ENCODE measurements at places on chromosomes 13 and 19.

DNA sequence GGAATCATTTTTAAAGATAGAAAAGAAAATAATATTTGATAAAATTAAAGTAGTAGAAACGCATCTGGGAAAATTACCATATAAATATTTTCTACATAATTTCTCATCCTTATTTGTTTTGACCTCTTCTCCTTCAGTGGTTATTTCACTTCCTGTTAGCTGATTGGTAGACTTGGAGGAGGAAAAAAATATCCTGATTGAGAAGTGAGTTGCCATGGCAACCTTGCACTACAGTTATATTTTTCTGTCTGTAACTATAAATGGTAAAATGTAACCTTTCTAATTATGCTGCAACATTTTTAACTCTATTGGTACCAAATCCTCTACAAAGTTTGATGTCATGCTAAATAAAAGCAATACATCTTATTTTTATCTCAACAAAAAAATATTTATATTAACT is 45.2 kb downstream of the SCEL start:
- no peak for DNase-seq

DNA sequence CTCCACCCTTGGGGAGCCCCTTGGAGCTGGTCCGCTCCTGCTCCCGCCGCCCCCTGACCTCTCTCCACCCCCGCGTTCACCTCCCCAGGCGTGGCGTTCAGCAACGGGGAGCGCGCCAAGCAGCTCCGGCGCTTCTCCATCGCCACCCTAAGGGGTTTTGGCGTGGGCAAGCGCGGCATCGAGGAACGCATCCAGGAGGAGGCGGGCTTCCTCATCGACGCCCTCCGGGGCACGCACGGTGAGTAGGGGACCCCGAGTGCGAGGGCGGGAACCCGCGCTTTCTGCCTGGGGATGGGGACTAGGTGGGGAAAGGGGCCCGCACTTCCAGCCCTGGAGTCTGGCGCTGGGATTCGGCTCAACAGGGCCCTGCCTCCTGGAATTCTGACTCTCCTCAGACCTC is 1.7 kb downstream of the CYP2A13 start:
- DNase-seq, result no peak

DNA sequence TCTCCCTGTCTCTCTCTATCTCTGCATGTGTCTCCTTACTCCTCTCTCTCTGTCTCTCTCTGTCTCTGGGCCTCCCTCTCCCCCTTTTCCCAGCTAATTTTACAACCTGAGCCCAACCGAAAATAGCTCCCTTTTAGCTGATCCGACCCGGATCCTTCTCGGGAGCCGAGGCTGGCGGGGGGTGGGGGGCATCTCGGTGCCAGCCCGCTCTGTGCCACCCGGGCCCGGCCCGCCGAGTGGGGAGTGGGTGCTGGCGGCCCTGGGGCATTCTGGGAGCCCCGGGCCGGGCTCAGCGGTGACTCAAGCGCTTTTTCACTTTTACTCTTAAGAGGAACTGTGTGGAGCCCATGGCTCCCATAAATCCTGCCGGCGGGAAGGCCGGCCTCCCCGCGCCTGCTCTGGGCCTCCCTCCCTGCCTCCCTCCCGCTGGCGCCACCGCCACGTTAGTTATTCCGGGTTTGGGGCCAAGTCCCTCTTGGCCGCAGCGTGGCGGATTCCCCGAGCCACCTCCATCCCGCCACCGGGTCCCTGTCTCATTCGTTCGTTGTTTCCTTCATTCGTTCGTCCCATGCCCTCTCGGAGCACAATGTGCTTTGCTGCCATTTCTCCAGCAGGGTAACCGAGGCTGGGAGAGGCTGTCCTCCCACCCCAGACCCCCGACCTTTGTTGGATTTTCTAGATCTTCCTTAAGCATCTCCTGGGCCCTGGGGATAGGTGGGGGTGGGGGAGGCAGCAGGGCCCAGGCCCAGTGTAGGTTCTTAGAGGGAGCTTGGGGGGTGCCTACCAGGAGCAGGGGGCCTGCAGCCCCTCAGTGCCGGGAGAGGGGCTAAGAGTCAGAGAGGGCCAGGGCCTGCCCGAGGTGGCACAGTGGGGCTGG is 3.2 kb downstream of the NFIC start:
- no peak for DNase-seq

DNA sequence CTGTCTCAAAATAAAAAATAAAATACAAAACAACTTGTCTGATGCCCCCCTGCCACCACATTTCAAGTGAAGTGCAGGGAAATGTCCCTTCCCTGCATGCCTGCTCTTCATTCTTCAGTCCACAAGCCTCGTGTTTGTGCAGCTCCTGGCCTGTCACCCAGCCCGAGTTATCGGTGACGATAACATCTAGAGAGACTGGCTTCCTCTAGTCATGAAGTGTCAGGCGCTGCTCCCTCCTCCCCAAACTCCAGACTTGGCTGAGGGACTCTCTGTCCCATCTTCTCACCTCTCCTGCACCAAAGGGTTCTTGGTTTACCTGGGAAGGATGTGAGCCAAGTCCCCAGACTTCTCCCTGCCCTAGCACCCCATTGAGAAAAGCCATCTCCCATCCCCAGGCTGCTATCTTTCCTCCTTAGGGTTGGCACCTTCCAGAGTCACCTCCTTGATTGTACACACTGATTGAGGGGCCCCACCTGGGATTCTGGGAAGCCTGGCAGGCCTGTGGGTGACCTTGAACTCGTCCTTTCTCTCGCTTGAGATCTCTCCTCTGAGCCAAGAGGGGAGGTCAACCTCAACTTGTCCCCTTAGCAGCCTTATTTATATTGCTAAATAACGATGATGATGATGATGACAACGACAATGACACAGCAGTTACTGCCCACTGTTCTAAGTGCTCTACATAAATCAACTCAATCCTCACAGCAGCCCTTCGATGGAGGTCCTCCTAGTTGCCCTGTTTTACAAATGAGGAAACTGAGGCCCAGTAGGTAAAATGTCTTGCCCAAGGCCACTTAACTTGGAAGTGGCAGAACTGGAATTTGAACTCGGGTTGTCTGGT is 13.1 kb upstream of the PLAUR start:
- DNase-seq, result no peak

- DNase-seq, result no peak
Measured at GRCh38 chr19:4870025-4870700, 2.7 kb upstream of the PLIN3 start.

DNA sequence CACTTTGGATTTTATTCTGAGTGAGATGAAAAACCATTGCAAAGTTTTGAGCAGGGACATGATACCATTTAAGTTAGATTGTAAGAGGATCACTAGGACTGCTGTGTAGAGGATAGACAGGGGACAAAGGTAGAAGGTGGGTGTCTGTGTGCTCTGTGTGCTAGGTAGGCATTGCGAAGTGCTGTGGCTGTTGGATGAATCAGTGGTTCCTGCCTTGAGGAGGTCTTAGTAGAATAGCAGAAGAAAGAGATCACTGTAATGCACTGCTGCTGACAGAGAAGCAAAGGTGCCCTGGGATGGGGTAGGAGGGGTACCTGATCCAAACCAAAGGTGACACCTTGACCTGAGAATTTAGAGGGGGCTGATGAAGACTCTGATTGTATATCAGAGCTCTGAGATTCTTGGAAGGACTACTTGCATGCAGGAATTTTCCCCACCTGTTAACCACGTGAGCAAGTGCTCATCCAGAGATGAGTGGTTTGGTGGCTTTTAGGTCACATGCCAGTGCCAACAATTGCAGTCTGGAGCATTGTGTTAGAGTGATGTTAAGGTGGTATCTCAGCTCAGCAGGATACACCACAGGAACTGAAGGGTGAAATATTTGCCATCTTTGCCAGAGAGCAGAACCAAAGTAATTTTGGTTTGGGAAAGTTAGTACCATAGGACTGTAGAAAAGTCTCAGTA is 10.8 kb downstream of the WASF3 start:
- no peak for DNase-seq

- no peak for DNase-seq
Measured at GRCh38 chr13:24023073-24023472, 125.8 kb upstream of the C1QTNF9B start.

GRCh38 chr13:44128552-44129001 is 245.0 kb upstream of the SERP2 start:
- no peak for DNase-seq

DNA sequence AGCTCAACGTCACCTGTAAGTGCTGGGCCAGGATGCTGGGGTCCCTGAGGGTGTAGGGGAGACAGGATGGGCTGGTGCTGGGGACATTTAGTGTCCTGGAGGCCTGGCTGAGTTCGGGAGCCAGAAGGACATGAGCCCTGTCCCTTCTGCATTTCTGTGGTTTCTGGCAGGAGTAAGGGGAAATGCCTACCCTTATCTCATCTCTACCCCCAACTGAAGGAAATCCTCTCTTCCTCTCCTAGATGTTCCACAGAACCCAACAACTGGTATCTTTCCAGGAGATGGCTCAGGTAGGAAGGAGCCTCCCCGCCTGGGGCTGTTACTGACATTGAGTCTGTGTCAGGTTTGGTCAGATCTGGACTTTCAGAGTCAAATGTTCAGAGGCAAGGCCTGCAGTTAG is 1.2 kb downstream of the CD33 start:
- no peak for DNase-seq

DNA sequence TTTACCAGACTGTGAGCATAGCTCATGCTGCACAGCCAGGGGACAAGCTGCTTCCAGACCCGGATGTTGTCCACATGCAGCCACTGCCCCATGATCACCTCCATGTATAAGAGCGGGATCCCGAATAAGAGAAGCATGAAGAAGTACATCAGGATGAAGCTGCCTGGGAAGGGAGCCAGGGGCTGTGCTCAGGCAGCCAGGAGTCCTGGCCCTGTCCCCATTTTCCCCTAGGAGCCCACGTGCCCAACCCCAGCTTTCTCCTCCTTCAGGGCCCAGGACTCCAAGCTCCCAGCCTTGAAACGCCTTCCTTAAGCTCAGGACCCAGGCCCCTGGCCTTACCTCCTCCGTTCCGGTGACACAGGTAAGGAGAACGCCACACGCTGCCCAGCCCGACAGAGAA is 69.3 kb downstream of the SLC6A16 start:
- DNase-seq, result no peak

GRCh38 chr19:19101540-19101939 is 36.7 kb downstream of the TMEM161A start:
- DNase-seq, result no peak

DNA sequence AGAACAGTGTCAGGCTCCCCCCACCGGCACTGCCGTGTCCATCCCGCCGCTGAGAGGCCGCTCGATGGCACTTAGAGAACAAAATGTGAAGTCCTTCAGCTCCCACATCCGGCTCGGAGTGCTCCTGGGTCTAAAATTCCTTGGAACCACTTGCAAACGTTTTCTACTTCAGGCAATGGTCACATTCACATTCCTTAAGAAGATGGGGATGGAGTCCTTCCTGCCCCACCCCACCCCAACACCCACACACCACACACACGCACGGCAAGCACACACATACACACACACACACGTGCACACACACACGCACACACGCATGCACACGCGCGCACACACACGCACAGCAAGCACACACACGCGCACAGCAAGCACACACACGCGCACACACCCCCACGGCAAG is 83.4 kb downstream of the SOX1 start:
- no peak for DNase-seq
